Progenitor cell of endocrine pancreas (in vitro differentiated cells): ENCODE measurements at places on chromosomes 1 and 21.

- DNase-seq: no peak
Observed at GRCh38 chr1:147924813-147925212, 3.4 kb upstream of the GPR89B start.

DNA sequence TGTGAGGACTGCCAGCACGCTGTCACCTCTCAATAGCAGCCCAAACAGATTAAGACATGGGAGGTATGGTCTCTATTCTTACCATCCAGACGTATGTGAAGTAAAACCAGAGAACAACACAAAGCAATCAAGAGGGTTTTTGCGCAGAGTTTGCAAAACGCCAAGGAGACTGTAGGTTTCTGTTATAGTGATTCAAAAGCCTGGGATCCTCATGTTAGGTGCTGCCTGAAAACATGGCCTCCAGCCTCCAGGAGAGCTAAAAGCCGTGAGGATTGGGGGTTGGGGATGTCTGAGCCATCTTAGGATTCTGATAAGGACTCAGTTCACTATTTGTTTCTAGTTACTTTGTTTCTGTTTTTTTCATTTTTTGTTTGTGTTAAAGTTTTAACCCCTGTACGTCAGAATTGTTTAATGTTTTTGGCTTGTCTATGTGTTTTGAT is 4.2 kb upstream of the CCT8 start:
- DNase-seq: no peak

DNA sequence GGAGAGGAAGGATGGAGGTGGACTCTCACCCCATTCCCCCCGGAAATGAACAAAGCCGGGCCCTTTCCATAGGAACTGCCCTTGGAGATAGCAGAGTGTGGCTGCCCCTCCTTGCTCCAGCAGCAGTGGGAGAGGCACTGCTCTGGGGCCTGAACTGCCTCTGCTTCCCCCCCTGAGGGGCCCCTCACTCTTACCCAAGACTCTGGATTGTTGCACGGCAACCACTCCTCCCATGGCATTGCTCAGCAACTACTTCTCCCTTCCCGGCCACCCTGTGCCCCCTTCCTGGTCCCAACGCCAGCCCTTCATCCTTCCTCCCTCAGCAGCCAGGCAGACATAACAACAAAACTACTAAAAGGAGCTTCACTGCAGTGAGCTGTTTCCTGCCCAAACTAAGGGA is 3.0 kb upstream of the ACKR1 start:
- DNase-seq: no peak

- DNase-seq: no peak
Observed at GRCh38 chr1:12573015-12573825, 44.8 kb downstream of the DHRS3 start.

DNA sequence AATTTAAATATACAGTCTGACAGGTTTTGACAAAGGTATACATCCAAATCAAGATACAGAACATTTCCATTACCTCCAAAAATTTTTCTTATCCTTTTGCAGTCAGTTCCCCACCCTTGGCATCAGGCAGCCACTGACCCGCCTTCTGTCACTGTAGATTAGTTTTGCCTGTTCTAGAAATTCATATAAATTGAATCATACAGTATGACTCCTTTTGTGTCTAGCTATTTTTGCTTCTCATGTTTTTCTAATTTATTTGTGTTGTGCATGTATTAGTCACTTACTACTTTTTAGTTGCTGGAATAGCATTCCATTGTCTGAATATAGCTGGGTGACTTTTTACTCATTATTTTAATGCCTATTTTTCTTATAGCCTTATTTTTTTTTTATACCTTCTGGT is 3.8 kb downstream of the UTP25 start:
- DNase-seq: no peak

DNA sequence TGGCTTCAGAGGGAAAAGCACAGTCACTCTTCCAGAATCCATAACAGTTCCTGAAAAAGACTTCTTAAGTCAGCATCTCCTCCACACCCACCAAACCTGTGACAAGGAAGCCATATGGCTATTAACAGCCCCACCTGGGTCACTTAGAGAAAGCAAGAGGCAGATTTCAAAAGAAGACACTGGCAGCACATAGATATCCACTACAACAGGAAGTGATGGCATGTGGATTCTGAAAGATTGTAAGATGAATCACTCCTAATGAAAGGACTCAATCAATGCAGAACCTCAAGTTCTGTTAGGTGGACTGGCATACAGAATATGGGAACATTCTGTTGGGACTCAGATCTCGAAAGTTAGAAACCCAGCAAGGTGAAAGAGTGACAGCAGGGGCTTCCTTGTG is 365.9 kb downstream of the TGFB2 start:
- DNase-seq: no peak

DNA sequence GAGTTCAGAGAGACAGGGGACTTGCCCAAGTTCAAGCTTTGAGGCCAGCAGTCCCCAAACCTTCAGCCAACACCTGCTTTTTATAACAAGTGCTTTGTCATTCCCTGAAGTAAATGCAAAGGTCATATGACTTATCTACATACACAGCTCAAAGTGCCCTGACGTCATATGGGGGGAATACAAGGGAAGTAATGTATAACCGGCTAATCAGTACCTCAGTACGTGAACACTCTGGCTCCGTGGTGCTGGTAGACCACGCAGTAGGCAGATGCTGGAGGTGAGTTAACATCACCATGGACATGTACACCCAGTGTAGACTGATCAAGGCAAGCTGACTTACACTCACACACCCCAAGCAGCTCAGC is 60.0 kb downstream of the BACE2 start:
- DNase-seq: no peak
